Muscle of arm (tissue), 14 donors: ENCODE measurements at places on chromosomes 7 and 10.
A peak's percentile ranks its signal among the peaks of the same experiment; 100 is the strongest.

- no peak for DNase-seq
These were observed 51.6 kb upstream of the ARL4A start for GRCh38 chr7:12635830-12636229.

GRCh38 chr10:122075171-122075570 lies 86.2 kb downstream of the TACC2 start:
- DNase-seq, result no peak

GRCh38 chr10:47176903-47177868 lies 122.8 kb upstream of the GDF10 start:
- DNase-seq, result no peak

- DNase-seq, result no peak
These were observed 12.2 kb downstream of the PLAC9 start for GRCh38 chr10:80144696-80145131.

- DNase-seq, result no peak
These were observed 1.4 kb upstream of the DRGX start for GRCh38 chr10:49397036-49397999.

GRCh38 chr7:148397985-148398384 lies 192.6 kb upstream of the C7orf33 start:
- DNase-seq, result no peak

DNA sequence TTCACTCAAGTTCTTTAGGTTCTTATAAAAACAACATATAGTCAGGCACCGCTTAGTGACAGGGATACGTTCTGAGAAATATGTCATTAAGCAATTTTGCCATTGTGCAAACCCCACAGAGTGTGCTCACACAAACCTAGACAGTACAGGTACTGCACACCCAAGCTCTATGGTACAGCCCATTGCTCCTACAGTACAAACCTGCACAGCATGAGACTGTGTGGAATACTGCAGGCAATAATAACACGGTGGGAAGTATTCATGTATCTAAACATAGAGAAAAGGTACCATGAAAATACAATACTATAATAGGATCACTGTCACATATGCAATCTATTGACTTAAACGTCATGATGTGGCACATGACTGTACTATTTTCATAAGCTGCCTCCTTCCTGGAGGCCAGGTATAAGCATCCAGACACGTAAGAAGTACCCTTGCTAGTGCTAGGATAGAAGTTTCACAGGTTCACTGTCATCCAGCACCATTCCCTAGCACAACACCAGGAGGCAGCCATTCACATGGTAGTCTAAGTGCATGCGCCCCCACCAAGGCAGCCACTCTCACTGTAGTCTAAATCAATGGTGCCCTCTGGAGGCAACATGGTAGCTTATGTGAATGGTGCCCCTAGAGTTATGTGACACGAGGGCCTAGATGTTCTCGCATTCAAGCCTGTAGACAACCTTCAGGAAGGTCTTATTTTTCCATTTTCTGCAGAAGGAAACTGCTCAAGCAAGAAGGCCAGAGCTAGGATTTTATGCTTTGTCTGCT lies 98.5 kb downstream of the ARHGAP22 start:
- no peak for DNase-seq

DNA sequence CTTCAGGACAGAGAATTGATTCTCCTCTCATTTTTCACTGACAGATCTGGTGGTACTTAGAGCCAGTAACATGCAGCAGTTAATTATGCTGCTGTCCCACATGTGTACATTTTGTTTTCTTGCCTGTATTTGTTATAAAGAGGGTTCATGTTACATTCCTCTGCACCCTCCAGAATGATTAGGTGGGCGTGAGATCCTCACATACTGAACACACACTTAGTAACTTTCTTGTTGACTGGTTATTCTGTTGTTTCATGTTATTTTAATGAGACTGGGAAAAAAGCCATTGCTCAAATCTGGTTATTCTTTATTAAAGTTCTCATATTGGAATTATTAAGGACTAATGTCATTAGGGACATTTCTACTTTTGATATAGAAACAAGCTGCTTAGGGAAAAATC lies 409.1 kb downstream of the SDK1 start:
- DNase-seq, result no peak

GRCh38 chr7:112484671-112485167 lies 3.9 kb downstream of the LSMEM1 start:
- DNase-seq, result no peak

- DNase-seq, result no peak
These were observed at the start of gene GIMAP1 for GRCh38 chr7:150716368-150716767. Gene GIMAP1 (plus strand): TSS chr7:150716613. CDS start chr7:150719048, 2,435 bp downstream.

GRCh38 chr7:46011501-46011900 lies 90.4 kb upstream of the IGFBP3 start:
- no peak for DNase-seq

- DNase-seq, result no peak
These were observed 28.2 kb downstream of the GPRIN2 start for GRCh38 chr10:46528171-46528671.

- no peak for DNase-seq
These were observed 4.3 kb downstream of the SHH start for GRCh38 chr7:155807789-155808548.

DNA sequence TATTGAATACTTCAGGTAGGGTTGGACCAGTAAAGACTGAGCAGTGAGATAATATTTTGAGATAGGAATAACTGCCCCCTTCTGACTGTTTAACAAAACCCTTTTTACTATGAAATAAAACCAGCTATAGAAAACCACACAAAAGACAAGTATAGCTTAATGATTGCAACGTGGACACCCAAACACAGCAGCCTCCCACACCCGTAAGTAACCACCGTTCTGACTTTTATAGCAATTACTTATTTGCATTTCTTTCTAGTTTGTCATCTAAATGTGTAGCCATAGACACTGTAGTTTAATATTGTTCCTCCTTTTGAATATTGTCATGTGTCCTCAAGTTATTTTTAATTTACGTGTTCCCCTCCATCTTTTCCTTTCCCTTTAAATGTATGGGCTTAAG lies 42.9 kb upstream of the SYPL1 start:
- DNase-seq, result no peak

GRCh38 chr10:112961609-112962008 lies 11.6 kb downstream of the TCF7L2 start:
- no peak for DNase-seq

GRCh38 chr10:76229341-76229740 lies 797.9 kb downstream of the LRMDA start:
- no peak for DNase-seq

GRCh38 chr10:86779220-86780017 lies 23.0 kb downstream of the BMPR1A start:
- no peak for DNase-seq

DNA sequence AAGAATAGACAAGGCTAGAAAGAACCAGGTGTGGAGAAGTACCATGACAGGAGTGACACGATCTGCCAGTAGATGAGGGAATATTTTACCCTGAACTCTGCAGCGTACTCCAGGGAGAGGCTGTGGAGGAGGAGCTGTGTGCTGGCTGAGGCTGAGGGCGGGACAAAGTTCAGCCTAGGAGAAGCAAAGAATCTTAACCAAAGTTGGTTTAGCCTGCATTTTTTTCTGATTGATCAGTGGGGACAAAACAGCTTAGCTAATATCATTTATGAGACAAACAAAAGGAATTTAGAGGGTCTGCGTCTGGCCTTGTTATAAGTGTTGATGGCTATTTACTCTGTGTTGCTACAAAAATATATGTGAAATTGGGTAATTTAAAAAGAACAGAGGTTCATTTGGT lies 5.2 kb upstream of the NPSR1 start:
- no peak for DNase-seq

DNA sequence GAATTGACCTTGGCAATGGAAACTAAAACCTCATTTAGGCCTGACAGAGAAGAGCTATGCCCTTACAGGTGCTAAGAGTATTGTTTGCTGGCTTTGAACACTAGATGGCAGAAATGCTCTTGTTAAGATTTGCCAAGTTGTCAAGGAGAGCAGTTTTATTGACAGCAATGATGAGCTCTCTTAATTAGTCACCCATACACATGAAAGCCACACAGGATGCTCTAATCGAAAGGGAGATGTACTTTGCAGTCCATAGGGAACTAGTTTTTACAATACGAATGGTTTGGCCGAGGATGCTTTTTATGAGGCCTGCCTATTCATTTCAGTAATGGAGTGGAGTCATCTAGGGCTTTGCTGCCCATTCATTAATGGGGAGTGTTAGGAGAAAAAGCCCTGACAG lies 45.4 kb upstream of the MBL2 start:
- DNase-seq, result peak; percentile 3

DNA sequence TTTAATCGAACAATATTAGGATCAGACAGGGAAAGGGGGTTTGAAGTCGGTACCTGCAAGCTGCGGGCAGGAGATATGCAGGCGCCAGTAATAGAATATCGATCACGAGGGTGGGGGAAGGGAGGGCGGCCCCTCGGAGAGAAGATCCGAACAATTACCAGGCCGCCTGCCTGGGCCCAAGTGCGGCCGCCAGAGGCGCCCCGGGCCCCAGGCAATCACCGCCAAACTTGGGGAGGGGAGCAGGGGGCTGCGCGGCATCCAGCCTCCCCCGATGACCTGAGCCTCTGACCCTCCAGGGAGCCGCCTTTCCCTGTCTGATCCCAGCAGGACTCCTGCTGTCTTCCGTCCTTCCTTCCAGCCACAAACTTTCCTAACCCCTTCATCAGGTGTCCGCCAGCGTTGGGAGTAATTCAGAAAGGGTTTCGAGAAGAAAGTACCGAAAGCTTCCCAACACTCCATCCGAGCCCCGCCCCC lies 1.1 kb downstream of the NKX1-2 start:
- DNase-seq, result no peak

GRCh38 chr10:24370877-24371276 lies 161.9 kb downstream of the KIAA1217 start:
- DNase-seq, result no peak

DNA sequence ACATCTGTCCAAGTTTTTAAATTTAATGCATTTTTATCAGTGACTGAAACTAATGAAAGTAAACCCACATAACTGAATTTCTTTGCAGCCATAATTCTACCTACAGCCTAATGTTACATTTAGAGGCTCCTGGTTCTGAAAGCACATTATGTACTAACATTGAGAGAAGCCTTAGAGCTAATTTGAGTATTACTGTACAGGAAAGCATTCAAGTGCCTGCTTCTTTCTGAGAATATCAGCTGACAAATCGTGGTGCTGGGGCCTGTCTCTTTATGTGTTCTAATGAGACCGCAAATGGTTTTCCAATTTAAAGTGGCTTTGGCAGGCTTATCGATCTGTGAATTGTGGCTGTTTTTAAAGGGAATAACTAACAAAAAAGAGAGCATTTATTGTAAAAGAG lies 32.3 kb upstream of the DGKB start:
- DNase-seq, result no peak

DNA sequence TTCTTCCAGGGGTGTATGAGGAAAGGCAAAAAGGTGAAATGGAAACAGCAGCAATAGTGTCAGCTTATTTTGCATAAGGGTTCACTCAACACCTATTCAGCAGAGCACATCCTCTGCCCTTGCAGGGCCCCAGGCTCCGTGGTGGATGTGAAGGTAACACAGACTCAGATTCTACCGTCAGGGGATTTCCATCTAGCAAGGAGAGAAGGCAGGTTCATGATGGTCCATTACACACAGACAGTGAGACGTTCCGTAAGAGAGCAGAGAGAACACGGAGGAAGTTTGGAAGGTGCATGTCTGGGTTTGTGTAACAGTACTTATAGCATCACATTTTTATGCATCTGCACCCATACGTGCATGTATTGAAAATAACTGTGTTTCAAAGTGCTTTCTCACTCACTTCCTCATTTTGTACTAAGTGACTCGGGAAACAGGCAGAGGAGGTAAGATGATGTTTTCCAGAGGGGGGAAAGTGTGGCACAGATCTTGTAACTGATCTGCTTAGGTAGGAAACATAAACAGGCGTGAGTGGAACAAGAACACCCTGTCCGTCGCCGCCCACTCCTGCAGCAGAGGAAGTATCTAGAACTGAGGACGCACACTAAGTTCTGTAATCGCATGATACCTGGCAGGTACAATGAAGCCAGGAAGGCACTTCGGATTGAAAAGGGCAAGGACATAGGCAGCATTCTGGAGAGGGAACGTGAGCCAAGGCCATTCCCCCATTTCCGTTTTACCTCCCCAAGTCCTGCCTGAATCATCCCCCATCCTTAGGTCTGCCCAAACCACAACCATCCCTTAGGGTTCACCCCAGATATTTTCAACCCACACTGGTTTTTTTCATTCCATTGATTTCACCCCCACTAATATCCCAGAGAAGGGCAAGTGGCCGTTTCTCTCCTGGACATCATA lies 1.0 kb upstream of the ENO4 start:
- DNase-seq, result no peak

DNA sequence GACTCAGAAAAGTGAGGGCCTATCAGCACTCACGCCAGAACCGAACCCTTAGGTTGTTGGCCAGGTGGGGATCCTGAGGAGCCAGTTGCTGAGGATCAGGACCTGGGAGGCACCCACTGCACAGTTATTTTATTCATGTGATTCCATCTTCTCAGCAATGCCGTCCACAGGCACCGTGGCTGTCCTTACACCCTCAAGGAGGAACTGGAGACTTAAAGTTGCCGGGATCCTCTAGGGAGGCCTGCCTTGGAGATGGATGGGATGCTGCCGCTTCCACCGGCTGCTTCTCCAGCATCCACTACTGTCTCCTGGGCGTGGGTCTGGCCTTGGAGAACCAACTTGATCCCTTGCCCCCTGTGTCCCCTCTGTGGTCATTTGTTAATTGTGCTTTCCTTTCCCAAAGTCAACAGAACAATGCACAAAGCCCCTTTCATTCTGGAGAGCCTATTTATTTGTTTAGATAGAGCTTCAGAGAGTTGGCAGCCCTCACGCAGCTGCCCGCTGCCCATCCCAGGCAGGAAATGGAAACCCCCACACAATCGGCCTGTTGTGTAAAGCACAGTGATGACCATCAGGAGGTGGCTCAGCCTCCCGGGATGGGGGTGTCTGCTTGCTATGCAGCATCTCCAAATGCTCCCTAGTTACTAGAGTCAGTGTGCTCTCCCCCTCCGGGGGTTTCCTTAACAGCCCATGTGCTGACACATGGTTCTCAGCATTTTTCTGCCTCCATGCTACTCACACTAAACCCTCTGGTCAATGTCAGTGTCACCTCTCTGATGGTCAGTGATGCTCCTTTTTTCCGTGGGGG lies 52.9 kb upstream of the IGFBP3 start:
- no peak for DNase-seq

- no peak for DNase-seq
These were observed 479.8 kb downstream of the ADRA2A start for GRCh38 chr10:111556666-111557065.

GRCh38 chr10:116084161-116084560 lies 188.8 kb downstream of the GFRA1 start:
- DNase-seq, result no peak

GRCh38 chr10:110363572-110364411 lies 59.1 kb upstream of the SMNDC1 start:
- DNase-seq, result no peak

GRCh38 chr10:70367195-70367796 lies 15.1 kb downstream of the LRRC20 start:
- no peak for DNase-seq

GRCh38 chr7:48078470-48078869 lies 10.6 kb upstream of the UPP1 start:
- no peak for DNase-seq

- DNase-seq, result no peak
These were observed 81.3 kb upstream of the UNC5B start for GRCh38 chr10:71131096-71131495.

DNA sequence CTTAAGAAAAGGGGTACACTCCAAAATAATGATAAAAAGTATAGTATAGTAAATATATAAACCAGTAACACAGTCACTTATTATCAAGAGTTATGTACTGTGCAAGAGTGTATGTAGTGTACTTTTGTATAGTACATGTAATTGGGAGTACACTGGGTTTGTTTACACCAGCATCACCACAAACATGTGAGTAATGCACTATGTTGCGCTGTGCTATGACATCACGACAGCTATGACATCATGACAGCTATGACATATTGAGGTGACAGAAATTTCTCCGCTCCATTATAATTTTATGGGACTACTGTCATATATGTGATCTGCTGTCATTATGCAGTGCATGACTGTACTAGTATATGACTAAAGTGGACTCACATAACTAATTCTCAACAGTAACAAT lies 84.6 kb downstream of the KMT2C start:
- DNase-seq, result no peak
